ENCODE measurements at places on chromosomes 16 and 17. TPM values are rescaled to one million over a fixed set of nuclear protein-coding genes. Genes with fewer than 3 reads are reported as not detected.

DNA sequence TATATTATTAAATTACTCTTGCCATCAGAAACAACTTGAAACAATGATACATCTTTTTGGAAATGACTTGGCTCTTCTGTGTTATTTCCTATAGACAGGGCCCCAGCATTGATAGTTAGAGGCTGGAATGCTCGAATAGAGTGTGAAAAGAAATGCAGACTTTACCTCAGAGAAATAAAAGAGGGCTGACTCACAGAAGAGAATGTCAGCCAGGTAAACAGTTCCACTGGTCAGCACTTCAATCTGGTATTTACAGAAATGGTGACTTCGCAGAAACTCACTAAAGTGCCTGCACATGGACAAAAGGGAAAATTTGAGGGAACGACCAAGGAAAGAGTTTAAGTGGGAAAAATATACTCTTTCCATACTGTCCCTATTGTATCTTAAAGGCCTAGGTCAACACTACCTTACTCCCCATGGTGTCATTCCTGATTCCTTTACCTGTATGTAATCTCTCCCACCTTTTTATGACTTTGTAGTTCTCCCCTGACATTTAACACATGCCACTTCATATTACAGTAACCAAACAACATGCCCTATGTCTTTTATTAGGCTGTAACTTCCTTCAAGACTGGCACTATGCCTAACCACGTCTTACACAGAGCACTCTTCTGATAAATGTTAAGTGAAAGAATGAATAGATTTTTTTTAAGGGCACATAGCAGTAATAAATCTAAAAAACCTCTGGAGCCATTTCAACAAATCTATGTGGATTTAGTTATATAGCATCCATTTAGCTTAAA is 36.7 kb downstream of the AKAP10 start:
- no peak for DNase-seq

DNA sequence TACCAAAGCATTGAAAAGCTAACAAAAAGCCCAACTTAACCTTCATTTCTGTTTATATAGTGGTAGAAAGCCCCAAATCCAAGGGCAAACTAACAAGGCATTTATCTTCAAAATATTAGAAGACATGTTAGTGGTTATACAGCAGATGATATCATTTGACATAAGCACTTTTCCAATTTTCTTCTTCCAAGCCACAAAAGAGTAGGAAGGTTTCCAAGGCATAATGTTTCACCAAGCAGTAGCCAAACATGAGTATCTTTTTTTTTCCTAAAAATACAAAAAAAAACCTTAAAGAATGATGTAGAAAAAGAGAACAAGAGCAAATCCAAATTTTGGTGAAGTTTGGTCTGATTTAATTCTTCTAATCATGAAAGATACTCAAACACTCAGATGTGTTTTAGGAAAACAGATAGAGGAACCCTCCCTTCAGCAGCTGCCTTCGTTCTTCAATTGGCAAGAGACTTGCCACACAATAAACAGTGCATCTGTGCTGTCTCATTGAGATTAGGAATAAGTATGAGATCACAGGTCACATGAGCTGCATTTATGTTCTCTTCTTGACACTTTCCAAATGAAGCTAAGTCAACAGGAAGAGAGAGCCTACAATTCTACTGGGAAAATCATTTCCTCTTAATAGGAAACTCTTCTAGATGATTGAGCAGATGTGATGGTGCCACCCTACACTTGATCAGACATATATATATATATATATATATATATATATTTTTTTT is 106.7 kb downstream of the TTC19 start:
- no peak for DNase-seq

GRCh38 chr17:76480632-76481031 is 13.2 kb downstream of the AANAT start:
- DNase-seq: no peak

DNA sequence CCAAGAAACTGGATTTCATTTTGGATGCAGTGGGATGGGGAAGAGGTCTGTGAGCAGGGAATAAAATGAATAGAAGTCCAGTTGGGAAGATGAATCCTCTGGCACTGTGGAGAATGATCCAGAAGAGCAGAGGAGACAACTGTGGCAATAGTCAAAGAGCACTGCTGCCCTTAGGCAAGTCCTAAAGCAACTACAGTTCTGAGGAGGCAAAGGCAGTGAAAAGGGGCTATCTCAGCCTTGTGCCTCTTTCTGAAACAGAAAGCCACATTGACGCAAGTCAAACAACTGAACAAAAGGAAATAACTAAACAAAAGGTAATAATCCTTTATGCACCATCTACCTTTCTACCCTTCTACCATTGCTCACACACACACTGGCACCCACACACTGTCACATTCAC is 238.0 kb upstream of the AXIN2 start:
- no peak for DNase-seq

DNA sequence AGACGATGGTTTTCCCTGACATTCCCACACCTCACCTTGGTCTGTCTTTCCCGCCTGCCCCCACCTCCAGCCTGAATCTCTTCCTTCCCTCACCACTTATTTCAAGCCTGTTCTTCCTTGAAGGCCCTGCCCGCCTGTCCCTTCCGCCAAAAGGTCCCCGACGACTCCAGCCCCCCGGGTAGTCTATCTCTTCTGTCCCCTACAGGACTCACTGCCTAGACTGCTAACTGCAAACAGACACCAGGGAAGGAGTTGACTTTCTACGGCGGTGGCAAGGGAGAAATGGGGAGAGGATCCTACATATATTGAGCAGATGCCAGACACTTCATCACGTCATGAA is 53.7 kb downstream of the NT5M start:
- no peak for DNase-seq

- no peak for DNase-seq
These were observed 8.4 kb downstream of the CDR2L start for GRCh38 chr17:74995847-74996246.

DNA sequence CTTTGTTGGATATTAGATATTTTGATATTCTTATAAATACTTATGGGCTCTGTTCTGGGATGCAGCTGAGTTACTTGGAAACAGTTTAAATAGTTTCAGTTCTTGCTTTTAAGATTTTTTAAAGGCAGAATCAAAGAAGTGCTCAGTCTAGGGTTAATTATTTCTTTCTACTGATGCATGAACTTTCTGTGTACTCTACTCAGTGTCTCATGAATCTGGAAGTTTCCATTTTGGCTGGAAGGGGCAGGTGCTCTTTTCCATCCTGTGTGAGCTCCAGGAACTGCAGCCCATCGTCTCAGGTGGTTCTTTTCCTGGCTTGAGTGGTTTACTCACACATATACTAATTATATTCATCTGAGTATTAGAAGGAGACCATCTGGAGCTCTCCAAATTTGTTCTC is 61.1 kb upstream of the CPHXL start:
- DNase-seq: no peak

DNA sequence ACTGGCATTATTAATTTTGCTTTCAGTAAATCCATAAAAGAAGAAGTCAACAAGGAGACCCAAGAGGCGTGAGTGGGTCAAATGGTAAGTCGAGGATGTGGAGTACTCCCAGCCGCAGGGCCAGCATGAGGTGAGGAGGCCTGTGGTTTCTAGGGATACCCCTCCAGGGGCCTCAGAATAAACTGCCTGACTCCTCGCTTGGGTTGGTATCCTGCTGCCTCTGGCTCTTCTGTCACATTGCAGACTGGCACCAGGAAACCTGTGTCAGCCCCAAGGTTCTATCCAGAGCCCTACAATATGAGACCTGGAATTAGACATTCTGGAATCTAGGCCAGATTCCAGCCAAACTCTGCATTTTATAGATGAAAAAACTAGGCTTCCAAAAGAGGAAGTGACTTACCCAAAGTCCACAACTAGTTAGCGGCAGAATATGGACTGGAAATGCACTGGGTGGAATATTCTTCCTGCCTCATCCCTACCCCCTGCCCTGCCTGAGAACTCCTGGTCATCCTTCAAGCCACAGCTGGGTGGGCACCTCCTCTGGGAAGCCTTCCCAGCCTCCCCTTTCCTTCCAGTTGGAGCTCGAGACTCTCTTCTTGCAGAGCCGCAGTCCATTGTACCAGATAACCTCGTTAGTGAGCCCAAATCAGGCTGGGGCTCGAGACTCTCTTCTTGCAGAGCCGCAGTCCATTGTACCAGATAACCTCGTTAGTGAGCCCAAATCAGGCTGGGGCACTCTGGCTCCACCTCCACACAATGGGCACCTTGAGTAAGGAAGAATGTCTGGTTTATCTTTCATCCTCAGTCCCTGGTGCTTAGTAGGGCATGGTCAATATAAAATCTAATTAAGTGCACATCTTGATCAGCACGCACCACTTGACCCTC is 22.6 kb downstream of the C17orf67 start:
- no peak for DNase-seq

DNA sequence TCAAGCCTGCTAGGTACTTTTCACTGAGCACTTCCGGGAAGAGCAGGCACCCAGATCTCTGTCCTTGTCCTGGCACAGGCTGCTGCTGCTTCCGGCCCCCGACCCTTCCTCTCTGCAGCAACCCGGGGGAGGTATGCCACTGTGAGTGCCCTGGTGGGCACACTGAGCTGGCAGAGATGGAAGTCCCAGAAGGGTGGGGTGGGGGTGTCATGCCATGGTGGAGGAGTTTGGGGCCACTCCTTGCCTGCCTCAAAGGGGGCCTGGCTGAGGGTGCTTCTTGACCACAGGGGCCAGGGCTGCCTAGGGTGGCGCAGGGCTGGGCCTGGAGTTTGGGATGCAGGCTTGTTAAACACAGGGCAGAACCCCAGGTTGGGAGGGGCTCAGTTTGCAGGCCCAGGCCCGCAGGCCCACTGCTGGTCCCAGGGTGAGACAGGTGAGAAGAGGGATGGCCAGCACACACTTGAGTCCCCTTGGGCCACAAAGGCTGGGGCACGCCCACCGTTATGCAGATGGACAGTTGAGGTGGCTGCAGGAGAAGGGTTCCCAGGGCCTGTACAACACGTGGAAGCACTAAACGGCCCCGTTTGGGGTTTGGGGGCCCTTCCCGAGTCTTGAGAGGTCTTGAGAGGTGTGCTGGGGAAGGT is 8.7 kb downstream of the TMEM235 start:
- DNase-seq: no peak

DNA sequence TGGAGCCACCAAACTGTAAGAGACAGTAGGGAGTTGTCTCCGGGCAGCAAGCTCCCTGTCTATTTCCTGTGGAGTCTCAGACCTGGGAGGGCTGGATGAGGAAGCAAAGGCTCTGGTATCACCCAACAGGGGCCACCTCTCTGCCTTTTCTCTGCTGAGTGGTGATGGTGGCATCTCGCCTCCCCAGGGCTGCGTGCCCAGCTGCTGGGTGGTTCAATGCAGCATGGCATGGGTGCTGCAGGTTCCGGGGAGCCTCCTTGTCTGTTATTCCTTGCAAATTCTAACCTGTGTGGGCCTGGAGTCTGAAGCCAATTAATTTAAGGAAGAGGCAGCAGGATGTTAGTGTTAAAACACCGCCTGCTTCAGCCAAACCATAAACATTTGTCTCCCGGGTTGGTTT is 78.2 kb downstream of the CCDC182 start:
- no peak for DNase-seq

DNA sequence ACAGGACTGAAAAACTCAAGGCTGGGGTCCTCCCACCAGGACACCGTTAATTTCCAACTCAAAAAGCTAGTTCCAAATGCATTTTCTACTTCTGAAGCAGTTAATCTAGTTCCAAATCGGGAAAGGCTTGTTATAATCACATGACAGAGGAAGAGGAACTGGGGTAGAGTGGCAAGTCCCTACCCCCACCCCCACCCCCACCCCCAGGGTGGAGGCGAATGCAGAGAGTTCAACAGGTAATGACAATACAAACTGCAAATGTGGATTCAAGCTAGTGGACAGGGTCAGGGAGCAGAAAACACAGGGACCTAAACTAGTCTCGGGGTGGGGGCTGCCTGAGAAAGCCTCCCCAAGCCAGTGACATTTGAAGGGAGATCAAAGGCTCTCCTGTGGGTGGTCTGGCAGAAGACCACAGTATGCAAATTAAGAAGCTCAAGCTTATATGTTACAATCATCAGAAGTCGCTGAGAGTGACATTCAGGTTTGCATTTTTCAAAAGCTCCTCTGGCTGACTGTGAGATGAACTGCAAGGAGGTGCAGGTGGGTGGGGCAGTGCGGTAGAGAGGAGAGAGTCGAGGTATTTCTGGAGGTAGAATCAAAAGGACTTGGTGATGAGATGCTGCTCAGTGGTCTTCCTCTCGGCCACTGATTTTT is 56.4 kb upstream of the SLC25A19 start:
- no peak for DNase-seq

GRCh38 chr16:30447512-30448226 is 2.0 kb upstream of the SEPHS2 start:
- no peak for DNase-seq

DNA sequence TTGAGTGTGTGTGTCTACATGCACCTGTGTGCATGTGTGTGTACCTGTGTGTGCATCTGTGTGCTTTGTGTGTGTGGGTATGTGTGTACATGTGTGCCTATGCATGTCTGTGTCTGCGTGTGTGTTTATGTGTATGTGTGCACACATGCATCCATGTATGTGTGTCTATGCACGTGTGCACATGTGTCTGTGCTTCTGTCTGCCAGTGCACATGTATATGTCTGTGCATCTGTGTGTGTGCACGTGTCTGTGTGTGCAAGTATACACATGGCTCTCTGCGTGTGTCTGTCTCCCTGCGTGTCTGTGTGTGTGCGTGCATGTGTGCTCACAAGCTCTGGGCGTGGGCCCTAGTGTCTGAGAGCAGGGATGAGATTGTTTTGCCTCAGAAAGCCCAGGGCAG is 85.3 kb upstream of the SEC14L1 start:
- DNase-seq: no peak

DNA sequence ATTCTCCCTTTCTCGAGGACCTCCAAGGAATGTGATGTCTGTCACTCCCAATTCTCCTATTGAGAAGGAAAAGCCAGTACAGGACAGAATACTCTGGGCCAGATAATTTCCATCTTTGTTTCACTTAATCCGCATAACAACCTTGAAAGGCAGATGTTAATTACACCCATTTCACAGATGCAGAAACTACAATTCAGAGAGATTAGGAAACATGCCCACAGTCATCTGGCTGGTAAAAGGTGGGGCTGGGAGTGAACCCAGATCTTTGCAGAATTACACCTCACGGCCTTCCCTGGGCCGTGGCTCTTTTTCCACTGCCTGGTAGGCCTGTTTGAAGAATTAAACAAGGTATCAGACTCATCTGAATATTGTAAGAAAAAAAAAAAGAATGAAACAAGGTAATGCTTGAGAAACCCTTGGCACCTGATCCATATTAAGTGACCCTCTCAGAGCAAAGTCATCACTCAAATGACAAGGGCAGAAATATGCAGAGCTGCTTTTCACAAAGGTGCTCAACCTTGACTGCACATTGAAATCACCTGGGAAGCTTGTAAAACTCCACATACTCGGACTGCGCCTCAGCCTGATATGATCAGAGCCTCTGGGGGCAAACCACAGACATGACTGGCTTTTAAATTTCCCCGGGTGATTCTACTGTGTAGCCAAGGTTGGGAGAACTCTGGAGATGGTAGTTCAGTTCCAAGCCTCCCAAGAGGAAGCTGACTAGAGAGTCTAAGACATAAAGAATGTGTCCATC is 16.6 kb upstream of the G6PC1 start:
- no peak for DNase-seq

The STRADA gene
- polyA plus RNA-seq: 15.9 TPM

The SLFN13 gene
- polyA plus RNA-seq: 0.91 TPM

The C17orf50 gene
- polyA plus RNA-seq: 0.19 TPM

The KRT32 gene
- polyA plus RNA-seq: 0.26 TPM

The NPIPB9 gene
- 1.2 TPM for polyA plus RNA-seq

The KRT20 gene
- polyA plus RNA-seq: not detected

The TMEM235 gene
- polyA plus RNA-seq: not detected
